GM18507 (cell line): ENCODE measurements at places on chromosomes 3 and 15.

- DNase-seq: no peak
Observed at GRCh38 chr3:48999085-48999858, 7.9 kb upstream of the WDR6 start.

- no peak for DNase-seq
Observed at GRCh38 chr15:69289342-69290146, 9.2 kb upstream of the PAQR5 start.

GRCh38 chr3:66372681-66373350 is 128.0 kb downstream of the LRIG1 start:
- DNase-seq: no peak

DNA sequence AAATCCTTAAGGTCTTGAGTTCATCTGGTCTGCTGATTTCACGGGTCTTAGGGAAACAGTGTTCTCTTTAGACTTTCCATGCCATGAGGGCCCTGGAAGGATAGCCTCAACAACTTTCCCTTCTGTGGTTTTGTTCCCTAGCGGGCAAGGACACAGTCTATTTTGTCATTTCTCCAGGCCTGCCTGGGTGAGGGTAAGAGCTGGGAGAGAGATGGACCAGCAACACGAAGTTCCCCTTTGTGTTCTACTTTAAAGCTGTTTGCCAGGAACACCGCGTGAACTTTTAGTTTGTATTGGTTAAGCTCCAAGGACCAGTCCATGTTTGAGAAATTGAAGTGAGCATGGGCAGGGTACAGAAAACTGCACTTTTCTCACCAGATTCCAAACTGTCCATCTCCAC is 20.9 kb downstream of the ST3GAL6 start:
- no peak for DNase-seq

- no peak for DNase-seq
Observed at GRCh38 chr15:57554063-57554811, 37.5 kb upstream of the MYZAP start.

GRCh38 chr3:187738331-187739093 is 6.8 kb downstream of the BCL6 start:
- DNase-seq: peak; percentile 58

GRCh38 chr3:24680214-24680967 is 185.7 kb upstream of the THRB start:
- peak; percentile 9 for DNase-seq

GRCh38 chr3:17840126-17840525 is 97.7 kb upstream of the TBC1D5 start:
- no peak for DNase-seq

DNA sequence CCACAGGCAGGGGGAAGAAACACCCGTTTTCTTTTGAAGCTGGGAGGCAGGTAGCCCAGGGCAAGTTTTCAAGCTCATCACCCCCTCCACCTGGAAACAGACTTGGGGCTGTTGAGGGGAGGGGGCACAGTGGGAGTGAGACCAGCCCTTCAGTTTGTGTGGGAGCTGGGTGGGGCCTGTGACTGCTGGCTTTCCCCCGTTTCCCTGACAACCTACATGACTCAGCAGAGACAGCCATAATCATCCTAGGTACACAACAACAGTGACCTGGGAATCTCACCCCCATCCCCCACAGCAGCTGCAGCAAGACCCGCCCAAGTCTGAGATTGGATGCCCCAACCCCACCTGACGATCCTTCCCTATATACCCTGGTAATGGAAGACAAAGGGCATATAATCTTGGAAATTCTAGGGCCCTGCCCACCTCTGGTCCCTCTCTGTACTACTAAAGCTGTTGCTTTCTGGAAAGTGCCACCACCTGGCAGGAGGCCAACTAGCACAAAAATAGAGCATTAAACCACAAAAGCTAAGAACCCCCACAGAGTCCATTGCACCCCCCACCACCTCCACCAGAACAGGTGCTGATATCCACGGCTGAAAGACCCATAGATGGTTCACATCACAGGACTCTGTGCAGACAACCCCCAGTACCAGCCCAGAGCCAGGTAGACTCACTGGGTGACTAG is 422.2 kb upstream of the SGO1 start:
- no peak for DNase-seq

DNA sequence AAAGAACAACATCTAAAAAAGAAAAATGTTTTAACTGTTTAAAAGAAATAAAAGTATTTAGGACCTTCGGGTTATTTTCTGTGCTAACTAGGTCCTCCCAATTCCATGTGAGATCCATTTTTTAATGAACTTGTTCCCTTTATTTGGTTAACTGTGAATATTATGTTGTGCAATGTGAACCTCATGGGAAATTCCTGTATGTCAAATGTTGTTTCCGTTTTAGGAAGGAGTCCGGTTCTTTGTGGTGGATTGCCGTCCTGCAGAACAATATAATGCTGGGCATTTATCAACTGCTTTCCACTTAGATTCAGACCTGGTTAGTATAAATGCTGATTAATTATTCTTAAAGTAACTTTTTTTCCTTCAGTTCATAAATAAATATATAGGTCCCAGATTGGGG is 35.5 kb upstream of the NIT2 start:
- no peak for DNase-seq

- no peak for DNase-seq
Observed at GRCh38 chr15:41977757-41978383, 5.5 kb upstream of the EHD4 start.

GRCh38 chr3:46085421-46086082 is 58.3 kb upstream of the XCR1 start:
- no peak for DNase-seq

- no peak for DNase-seq
Observed at GRCh38 chr3:88690287-88690686, 417.1 kb upstream of the EPHA3 start.

DNA sequence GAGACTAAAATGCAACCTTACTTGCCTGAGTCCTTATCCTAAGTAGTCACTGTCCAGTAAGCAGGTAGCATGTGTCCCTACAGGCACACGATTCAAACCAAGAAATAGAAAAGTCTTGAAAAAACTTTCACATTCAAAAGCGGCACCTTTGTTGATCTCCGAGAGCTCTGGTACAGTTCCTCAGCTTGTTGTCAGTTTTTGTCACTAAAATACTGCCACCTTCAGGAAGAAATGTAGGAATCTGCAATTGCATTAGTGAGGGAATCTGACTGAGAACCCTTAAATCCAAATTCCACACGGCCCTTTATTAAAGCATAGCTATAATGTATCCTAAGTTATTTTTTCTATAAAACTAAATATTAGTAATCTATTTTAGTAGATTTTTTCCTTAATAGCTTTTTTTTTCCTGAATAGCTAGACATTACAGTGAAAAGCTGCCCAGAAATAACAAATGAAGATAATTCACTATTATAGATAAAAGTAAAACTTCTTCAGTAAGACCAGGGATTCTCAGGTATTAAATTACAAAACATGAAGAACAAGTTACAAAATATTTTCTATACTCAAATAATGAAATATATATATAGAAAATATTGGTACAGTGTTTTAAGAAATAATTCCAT is 44.0 kb downstream of the CCDC54 start:
- peak; percentile 7 for DNase-seq

GRCh38 chr15:63169788-63170187 is 12.5 kb upstream of the RPS27L start:
- DNase-seq: no peak

DNA sequence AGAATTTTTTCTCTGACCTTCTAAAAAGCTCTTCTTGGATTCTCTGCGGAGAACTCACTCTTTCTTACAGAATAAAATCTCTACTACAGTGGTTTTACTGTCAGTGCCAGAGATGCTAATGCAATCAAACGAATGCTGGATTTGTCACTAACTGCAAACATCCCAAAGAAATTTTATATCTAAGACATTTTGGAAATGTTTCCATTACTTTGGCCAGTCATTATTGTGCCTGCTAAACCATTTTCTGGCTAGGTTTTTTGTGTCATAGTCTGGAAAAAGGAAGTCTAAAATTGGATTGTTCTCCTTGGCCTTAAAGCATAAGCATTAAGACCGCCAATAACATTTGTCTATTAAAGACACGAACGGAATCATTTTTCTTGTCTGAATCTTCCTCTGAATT is 54.0 kb downstream of the PLOD2 start:
- no peak for DNase-seq

- peak; percentile 5 for DNase-seq
Observed at GRCh38 chr15:92158426-92158825, 235.3 kb upstream of the ST8SIA2 start.

- DNase-seq: no peak
Observed at GRCh38 chr3:60660026-60660425, 591.2 kb downstream of the FHIT start.

DNA sequence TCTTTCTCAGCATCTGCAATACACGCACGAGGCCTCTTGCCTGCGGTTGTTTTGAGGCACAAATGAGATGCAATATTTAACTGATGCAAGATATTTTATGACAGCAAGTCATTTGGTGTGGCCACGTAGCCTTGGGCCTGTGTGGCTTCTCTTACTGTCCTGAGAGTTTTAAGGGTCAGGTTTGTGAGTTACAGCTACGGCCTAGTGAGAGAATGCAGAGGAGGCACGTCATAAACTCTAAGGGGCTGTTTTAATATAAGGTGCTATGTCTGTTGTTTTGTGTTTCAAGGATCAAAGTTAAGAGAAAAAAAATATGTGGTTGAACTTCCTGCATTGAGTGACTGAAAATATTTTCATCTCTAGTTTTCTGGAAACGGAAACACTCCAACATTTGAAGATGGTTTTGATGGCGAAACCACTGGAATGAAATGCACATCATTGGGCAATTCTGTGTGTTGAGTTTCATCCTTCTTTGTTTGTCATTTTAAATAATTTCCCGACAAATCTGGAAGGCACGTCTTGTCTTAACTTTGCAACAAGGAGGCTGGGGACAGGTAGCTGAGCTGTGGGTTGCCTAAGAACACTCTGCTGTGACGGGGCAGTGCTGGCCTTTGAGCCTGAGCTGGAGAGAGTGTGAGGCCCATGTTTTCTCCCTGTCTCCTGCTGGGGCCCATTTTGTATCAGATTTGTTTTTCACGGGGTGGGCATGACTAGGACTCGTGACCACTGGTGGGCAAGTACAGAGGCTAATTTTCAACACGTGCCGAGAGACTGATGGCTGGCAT is 5.1 kb downstream of the APBA2 start:
- DNase-seq: no peak

DNA sequence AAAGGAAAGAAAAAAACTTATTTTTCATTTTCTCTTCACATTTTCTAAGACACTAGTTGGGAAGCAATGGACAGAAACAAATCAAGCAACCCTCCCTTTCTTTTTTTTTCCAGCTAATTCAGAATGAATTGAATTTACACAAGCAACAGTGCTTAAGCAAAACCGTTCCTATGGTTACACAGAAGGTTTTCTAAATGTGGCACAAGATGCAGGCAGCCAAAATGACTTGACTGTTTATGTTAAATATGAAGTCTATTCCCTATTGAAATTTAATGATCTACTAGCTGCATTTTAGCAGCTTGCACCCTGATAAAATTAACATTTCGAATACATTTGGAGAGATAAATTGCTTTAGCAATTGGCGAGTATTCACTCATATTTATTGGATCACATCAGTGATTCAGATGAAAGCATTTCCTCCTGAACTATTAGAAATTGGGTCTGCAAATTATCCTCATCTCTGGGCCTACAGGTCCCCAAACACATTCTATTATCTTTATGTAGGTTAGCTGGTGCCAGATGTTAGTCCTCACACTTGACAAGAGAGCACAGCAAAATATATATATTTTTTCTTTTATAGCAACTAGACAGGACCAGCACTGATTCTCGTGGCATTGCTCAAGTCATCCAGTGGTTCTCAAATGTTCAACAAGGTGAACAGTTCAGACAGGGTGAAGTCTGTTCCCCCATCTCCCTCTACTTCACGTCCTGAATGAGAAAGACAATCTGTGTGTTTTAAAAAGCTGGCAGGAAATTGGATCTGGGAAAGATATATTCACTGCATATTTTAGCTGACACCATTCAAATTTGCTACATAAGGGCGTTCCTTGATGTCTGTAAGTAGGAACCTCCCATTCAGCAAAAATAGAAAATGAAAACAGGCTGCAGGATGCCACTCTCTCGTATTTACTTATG is 463.6 kb upstream of the KCNMB2 start:
- no peak for DNase-seq

DNA sequence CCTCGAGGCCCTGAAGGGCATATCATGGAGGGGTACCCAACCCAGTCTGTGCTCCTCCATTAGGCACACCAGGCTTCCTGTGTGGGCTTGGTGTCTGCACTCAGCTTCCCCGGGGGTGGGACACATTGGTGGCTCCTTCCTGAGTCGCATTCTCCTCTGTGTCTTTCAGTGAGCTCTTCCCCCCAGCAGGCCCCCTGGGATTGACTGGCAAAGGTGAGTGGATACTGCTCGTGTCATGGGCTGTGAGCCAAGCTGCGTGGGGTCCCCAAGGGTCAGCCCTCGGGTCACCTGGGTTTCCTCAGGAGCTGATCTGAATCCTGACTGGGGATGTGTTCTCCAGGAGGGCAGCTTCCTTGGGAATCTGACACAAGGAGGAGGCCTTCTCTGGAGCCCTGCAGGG is 231.0 kb downstream of the SNRPN start:
- DNase-seq: no peak

DNA sequence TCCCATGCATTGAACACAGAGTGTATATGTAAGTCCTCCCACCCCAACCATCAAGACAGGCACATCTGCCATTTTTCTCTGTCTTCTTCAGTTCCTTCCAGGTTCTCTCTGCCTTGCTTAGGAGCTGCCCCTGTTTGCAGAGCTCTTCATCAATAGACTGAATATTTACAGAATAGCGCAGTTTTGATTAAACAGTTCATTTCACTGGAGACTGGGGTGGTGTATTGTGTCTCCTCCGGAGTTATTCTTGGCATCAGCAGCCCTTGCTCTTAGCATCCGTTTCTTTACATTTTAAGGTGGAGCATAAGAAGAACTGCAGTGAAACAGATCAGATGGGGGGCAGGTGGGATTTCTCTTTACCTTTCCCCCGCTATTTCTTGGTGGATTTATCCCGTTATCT is 87.7 kb downstream of the LIPC start:
- no peak for DNase-seq

GRCh38 chr15:43241100-43241499 is 20.3 kb upstream of the EPB42 start:
- no peak for DNase-seq

- DNase-seq: no peak
Observed at GRCh38 chr3:33430061-33430460, 10.1 kb downstream of the UBP1 start.
